ENCODE measurements at places on chromosomes 1 and 21.

- DNase-seq = no peak
These were observed 58.1 kb downstream of the PRKACB start for GRCh38 chr1:84202126-84202525.

GRCh38 chr1:167416506-167416905 lies 101.8 kb downstream of the CD247 start:
- DNase-seq = no peak

GRCh38 chr1:98402860-98403259 lies 258.7 kb upstream of the SNX7 start:
- DNase-seq = no peak

GRCh38 chr1:25522031-25522655 lies 21.3 kb upstream of the LDLRAP1 start:
- no peak for DNase-seq

- DNase-seq = no peak
These were observed 763.3 kb upstream of the BRINP3 start for GRCh38 chr1:191240925-191241324.

DNA sequence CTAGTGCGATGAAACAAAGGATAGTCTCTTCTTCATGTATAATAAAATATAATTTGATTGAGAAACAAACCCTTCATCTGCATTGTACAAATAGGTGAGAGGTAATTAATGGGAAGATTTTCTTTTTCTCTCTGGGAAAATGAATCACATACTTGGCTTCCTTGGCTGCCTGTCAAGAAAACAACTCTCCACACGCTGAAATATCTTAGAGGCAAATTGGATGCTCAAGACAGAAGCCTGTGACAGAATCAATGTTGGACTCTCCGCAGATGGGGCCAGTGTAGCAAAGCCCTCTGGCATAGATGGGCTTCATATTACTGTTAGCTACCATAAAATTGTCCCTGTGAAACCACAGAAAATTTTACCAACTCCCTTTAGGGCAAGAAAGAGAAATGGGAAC lies 186.6 kb downstream of the GRIK1 start:
- no peak for DNase-seq

- no peak for DNase-seq
These were observed 4.8 kb upstream of the SLC26A9 start for GRCh38 chr1:205948039-205948438.

Data from mesothelial cell of epicardium (in vitro differentiated cells).